Nephron progenitor cell (in vitro differentiated cells): ENCODE measurements at places on chromosomes 13 and 19.

DNA sequence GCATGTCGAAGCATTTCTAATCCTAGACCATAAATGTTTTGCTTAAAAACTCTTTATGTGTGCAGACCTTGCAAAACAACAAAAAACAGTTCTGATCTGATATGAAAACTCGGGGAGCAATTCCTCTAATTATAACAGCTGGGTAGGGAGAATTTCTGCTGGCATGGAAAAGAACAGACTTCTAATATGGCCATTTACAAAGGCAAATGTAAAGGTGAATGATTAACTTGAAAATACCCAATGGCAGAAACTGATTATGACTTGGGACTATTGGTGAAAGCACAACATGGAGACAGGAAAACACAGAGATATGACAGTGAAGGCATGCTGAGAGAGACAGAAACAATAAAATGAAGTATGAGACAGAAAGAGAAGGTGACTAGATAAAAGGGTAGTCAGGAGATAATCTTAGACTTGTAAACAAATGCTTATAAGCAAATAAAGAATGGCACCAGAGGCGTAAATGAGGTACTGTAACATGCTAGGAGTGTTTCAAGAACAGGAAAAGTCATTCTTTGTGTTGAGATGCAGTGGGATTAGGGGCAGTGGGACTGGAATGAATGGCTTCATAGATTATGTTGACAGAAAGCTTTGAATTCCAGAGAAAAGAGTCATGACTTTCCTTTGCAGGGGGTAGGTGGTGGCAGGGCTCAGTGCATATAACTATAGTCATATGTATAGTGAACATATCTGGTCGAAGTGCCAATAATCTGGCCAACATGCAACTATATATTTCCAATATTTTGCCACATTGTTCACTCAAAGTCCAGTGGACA, 393.0 kb downstream of the ITGBL1 start:
- DNase-seq: no peak

DNA sequence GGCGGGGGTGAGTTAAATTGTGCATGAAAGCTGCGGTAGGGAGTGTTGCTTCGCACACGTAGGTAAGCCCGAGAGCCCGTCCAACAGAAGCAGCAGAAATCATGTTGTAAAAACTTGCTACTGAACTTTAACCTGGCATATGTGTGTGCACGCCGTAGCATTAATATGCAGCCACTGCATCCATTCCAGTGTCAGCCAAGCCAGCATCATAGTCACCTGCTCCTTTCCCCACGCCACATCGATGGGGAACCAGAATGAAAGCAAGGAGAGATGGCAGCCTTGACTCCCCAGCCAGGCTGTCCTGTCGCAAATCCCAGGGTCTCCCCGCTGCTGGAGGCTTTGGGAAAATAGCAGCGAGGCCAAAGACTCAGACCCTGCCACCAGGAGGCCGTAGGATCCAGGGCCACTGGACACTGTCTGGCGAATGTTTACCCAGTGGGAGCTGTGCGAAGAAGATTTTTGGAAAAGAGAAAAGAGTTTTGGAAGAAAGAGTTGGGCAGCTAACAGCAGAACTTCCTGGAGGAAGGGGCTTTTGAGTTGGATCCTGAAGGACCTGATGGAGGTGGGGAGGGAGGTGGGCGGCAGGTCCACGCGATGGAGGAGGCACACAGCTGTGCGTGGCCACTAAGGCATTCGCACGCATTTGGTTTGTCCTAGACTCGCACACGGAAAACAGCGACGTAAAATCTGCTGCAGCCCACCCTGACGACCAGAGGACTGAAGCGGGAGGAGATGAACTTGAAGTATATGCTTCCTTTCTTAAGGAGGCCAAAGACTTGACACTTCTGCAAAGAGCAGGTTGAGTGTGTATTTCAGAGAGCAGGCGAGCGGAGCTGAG, 48.7 kb upstream of the RANBP3 start:
- DNase-seq: no peak

GRCh38 chr19:6312018-6312417, 21.4 kb downstream of the ACER1 start:
- DNase-seq: no peak

- no peak for DNase-seq
Measured at GRCh38 chr19:28594737-28595136, 618.2 kb downstream of the UQCRFS1 start.

- no peak for DNase-seq
Measured at GRCh38 chr13:27130979-27131623, 40.5 kb downstream of the USP12 start.

DNA sequence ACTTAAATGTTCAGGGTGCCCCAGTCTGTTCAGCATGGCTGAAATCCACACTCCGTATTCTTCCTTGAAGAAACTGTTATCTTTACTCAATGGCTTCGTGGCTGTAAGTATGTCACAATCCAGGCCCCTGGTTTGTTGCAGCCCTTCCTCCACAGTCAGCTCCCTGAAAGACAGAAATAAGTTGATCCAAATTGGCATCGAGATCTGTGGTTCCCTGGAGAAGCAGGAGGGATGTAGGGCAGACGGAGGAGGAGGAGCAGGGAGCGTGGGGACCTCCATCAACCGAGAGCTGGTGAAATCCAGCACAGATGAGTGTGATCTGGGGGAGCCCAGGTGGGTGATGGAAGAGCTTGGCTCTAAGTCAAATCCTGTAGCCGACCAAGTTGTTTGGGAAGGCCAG, 304 bp downstream of the TSPAN16 start:
- no peak for DNase-seq

GRCh38 chr13:69194130-69194529, 913.5 kb upstream of the ATXN8OS start:
- DNase-seq: no peak

DNA sequence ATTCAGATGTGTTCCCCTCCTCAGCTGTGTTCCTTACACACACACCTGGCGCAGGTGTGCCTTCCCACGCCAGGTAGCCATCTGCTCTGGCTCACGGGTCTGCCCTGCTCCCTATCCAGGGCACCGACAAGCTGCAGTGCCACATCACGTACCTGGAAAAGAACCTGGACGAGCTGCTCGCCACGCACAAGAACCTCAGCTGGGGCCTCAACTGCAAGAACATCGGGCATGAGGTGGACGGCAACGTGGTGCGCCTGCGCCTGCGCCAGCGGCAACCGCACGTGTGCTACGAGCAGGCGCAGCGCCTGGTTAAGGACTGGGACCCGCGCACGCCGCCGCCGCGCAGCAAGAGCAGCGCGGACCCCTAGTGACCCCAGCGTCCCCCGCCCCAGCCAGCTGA, 26.5 kb upstream of the CASP14 start:
- no peak for DNase-seq

GRCh38 chr13:29591310-29591709, 4.2 kb downstream of the SLC7A1 start:
- no peak for DNase-seq

DNA sequence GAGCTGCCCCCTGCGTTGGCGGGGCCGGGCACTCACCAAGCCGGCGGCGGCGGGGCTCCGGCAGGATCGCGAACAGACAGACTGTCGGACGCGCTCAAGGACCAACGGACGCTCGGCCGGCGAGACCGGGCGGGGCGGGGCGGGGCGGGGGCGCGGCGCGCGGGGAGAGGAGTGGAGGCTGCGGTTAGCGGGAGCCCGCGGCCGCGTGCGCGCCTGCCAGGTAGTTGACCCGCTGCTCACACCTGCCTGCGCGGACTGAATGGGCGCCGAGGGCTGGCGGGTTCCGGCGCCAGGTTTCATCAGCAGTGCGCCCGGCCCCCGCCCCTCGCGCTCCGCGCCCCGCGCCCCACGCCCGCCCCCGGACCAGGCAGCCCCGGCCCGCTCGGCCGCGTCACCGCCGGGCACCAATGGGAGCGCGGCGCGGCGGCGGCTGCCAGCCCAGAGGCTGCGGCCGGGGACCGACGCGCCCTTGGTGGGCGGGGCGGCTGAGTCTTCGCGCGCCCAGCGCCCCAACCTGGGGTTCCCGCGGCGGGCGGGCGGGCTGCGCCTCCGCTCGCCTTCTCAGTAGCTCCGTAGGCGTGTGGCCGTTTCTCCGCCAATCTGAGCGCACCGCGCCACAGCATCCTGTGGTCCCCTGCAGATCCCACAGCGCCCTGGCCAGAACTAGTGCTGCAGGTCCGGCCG, at the start of gene SLC7A1:
Gene SLC7A1 (minus strand): TSS at position 309 of the 684 bp plus-strand sequence. CDS start 59,500 bp downstream, outside the sequence.
- DNase-seq: peak; percentile 86

DNA sequence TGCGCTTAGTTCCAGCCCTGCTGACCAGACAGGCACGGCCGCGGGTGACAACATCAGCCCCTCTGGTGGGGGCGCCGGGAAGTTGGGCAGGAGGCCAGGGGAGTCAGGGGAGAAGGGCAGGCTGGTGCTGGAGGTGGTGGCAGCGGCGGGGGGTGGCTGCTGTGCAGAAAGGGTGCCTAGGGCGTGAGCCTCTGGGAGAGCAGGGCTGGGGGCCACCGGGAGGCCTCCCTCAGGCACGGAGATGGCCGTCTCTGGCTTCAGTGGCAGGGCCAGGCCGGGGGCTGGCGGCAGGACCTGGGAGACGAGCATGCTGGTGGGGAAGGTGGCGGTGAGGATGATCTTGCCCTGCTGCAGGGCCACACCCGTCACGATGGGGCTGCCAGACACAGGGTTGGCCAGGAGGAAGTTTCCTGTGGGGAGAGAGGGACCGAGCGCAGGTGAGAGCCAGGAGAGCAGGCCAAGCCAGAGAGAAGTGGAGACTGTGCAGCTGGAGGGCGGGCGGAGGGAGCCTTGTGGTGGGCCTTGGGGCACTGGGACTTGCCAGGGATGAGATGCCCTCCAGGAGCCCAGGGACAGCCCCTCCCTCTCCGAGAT, 3.3 kb downstream of the SIX5 start:
- no peak for DNase-seq

DNA sequence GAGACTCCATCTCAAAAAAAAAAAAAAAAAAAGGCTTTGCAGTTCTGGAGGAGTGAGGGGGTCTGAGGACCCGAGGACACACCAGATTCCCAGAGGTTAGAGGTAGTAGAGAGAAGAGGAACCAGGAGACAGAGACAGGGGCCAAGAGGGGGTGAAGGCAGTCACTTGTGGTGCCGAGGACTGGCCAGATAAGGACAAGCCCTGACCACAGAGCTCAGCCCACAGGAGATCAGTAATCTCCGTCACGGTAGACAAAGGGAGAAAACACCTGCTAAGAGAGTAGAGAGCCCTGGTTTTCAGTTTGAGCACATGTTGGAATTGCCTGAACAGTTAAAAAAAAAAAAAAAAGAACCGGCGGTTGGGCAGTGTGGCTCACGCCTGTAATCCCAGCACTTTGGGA, 1.7 kb upstream of the PRAM1 start:
- no peak for DNase-seq

DNA sequence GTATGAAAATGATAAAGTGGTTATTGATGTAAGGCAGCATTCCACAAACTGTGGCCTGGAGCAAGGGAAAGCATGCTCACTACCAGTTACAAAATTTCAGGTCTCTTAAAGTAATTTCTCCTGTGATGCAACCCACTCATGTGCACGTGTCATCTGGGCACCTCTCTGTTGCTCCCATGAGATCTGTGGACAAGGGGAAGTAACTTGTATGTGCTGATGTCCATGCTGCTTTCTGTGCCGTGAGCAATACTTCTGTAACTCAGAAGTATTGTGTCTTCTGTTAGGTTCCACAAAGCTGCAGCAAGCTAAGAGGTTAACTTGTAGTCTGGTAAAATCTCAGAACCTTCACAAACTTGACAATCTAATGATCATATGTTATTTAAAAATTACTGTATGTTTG, 930.0 kb upstream of the SLITRK6 start:
- no peak for DNase-seq

GRCh38 chr13:77429320-77430142, 102.6 kb upstream of the MYCBP2 start:
- DNase-seq: no peak

DNA sequence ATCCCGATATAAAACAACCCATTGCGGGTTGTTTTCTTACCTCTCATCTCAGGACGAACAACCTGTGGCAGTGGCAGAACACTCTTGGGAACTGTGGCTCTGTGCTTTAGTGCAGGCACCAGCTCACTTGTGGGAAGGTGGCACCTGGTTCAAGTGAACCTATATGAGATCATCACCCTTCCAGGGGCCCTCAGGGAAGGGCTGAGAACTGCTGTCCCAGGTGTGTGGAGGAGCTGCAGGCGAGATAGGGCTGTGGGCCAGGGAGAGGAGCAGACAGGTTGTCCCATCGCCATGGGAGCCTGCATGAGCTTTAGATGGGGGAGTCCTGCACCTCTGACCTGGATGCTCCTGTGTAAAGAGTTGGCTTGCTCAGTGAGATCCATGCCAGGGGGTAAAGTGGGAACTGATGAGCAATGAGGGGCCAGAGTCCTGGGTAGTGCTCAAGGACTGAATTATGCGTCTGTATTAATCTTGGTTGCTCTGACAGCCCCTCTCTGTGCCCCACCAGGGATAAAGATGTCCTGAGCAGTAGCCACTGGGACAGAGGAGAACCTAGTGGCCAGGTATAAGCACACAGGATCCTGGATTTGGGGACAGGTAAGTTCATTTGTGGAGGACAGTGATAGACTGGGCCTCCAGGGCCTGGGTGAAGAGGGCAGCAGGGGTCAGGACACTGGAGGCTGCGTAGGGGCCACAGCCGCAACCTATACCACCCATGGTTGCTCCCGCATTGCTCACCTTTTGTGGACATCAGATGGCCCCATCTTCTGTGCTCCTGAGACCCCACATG, 8.7 kb downstream of the CEACAM4 start:
- no peak for DNase-seq

- DNase-seq: no peak
Measured at GRCh38 chr13:50222569-50223332, 207.5 kb downstream of the KCNRG start.

GRCh38 chr19:22422211-22422610, at the start of gene ZNF98:
Gene ZNF98 (minus strand): TSS chr19:22422346. CDS start chr19:22422224, 122 bp downstream.
- no peak for DNase-seq

DNA sequence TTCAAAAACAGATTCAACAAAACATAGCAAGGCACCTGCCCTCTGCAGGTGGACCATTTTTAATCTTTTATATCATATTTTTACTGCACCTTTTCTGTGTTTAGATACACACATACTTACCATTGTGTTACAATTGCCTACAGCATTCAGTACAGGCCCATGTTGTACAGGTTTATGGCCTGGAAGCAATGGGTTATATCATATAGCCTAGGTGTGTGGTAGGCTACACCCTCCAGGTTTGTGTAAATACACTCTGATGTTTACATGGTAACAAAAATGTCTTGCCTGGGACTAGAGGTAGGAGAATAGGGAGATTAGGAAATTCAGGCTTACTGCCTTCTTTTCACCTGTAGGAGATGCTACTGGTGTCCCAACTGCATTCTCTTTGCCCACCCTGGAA, 8.2 kb upstream of the UBAC2 start:
- DNase-seq: no peak

DNA sequence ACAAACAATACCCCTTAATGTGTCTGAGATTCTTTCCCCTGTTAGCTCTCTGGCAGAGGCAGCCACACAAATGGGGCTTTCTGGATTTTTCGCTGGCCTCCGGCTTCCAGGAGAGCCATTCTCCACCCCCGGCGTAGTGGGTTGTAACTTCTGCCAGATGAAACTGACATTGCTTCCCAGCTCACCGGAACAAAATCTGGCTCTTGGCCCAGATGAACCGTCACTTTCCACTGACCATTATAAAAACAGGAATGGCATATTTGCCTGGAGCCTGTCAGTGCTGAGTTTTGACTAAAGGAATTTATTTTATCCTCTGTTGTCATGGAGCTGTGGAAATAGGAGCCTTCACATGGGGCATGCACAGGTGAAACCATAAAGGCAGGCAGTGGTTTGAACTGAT, 120.6 kb upstream of the GPR12 start:
- no peak for DNase-seq
